ENCODE measurements at places on chromosomes 4 and X.
A peak's percentile ranks its signal among the peaks of the same experiment; 100 is the strongest.

GRCh38 chrX:145729635-145730034, 88.0 kb upstream of the SLITRK2 start:
- no peak for DNase-seq

GRCh38 chr4:52833941-52834525, 28.1 kb upstream of the RASL11B start:
- no peak for DNase-seq

DNA sequence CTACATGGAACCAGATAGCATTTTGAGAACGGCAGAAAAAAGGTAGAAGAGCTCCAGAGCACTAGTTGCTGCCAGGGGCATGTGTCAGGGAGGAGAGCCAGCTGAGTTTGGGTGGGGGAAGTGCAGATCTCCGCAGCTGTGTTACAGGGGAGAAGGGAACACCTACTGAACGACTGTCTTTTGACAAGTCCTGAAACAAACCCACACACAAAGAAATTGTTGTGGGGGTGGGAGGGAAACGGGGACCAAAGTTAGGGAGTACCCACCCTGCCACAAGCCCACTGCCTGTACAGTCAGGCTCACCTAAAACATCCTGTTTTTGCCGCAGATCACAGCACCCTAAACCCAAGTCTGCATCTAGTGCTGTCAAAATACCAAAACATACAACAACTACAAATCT, 55.5 kb downstream of the LEF1 start:
- DNase-seq = no peak

- DNase-seq = peak; percentile 13
Measured at GRCh38 chr4:26731351-26732035, 129.1 kb upstream of the STIM2 start.

- no peak for DNase-seq
Measured at GRCh38 chr4:147696866-147697265, 12.9 kb upstream of the PRMT9 start.

- no peak for DNase-seq
Measured at GRCh38 chrX:9130031-9130430, 96.1 kb upstream of the FAM9B start.

DNA sequence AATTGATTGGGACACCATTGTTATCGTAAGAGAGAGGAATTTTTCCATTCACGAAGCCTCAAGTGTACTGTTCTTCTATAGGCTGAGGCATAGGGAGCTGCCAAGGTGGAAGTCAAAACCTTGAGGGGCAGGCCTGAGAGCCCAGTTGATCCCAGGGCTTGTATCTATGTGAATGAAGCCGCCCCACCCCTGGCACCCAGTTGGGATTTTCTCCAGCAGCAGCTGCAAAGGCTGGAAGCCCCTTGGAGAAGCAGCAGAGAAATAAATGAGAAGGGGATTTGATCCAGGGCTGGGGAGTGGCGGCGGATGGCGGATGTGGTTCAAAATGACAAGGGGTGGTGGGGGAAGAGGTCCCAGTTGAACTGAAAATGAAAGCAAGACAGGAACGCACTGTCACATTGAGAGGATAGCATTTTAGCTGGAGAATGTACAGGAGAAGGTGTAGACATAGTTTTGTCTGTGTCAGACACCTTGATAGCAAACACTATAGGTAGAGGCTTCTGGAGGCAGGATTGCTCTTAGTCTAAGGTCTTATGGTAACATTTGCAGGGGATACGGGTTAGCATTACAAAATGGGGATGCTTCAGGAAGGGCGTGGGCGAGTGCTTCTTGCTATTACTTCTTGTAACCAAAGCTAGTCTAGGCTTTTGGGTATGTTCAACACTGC, 32.6 kb downstream of the DOCK11 start:
- DNase-seq = peak; percentile 15

- DNase-seq = no peak
Measured at GRCh38 chr4:95059663-95060062, 301.9 kb downstream of the BMPR1B start.

DNA sequence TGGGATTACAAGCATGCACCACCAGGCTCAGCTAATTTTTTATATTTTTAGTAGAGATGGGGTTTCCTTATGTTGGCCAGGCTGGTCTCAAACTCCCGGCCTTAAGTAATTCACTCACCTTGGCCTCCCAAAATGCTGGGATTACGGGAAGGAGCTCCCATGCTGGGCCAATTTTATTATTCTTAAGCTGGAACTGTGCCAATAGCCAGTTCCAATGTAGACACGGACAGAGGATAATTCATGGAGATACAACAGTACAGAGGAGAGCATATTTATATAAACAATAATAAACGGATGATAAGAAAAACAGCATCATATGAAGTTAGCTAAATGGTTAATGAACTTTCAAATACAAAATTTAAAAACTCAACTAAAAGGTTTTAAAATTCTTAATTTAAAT, 87.8 kb downstream of the PPA2 start:
- DNase-seq = no peak

GRCh38 chr4:2931512-2932301, 31.5 kb downstream of the NOP14 start:
- DNase-seq = peak; percentile 68

- no peak for DNase-seq
Measured at GRCh38 chr4:147616849-147617172, 386 bp upstream of the TMEM184C start.

- no peak for DNase-seq
Measured at GRCh38 chr4:99893839-99894160, 427 bp downstream of the LAMTOR3 start.

DNA sequence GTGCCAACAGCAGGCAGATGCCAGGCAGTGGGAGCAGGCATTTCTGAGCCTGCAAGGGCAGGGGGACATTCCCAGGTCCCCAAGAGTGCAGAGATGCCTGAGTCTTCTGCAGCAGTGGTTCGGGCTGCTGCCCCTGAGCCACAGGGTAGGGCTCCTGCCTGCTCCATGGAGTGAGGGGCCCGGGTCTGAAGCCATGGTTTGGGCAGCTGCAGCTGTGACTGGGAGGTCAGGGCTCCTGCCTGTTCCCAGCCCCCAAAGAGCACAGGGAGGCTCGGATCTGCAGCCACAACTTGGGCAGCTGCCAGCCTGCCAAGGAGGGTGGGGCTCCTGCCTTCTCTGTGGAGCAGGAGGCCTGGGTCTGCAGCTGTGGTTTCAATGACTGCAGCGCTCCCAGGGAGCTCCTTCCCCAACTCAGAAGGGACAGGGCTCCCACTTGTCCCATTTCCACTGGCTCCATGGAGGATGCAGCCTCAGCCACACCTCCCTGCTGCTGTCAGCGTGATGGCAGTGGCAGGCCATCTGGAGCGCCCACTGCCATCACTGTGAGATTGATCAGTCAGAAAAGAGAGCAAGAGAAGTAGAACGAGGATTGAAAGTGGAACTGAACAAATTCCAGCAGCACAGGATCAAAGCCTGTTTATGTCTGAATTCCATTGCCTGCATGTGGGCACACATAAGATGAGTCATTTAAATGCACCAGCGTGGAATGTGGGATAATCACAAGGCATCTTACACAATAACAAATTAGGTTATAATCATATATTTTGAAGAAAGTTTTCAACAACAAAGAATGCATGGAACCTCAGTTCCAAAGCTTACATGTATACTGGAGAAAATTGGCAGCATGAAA, 93.1 kb upstream of the CXorf51A start:
- DNase-seq = no peak

DNA sequence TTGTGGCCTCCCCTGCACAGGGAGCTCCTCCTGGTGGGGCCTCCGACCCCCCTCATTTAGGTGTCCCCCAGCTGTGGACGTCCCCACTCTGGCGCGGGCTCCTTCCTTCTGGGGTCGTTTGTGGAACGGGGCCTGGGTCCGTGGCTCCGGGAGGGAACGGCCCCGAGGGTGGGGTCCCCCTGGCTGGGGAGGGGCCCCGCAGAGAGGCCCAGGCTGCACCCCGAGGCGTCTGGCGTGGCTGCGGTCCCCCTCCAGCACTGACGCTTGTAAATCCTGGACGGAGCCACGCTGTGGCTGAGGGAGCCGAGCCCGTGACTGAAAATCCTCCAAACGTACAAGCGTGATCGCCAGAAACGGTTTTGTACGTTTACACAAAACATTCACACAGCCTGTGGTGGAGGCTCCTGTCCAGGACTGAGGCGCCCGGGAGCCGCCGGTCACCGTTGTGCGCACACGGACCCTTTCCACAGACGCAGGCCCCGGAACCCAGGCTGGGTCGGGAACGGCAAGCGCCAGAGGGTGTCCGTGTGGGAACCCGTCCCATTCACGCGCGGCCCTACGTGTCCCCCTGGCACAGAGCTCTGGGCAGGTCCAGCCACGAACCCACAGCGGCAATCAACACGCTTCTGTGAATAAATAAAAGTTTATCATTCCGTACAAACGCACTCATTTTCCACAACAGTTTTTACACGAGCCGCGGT, 15.2 kb upstream of the GTPBP6 start:
- no peak for DNase-seq

GRCh38 chr4:141079393-141079930, 53.8 kb downstream of the RNF150 start:
- DNase-seq = no peak

- DNase-seq = no peak
Measured at GRCh38 chr4:24244663-24245490, 339.5 kb downstream of the DHX15 start.

- no peak for DNase-seq
Measured at GRCh38 chr4:75036046-75036830, 103.3 kb downstream of the PARM1 start.

DNA sequence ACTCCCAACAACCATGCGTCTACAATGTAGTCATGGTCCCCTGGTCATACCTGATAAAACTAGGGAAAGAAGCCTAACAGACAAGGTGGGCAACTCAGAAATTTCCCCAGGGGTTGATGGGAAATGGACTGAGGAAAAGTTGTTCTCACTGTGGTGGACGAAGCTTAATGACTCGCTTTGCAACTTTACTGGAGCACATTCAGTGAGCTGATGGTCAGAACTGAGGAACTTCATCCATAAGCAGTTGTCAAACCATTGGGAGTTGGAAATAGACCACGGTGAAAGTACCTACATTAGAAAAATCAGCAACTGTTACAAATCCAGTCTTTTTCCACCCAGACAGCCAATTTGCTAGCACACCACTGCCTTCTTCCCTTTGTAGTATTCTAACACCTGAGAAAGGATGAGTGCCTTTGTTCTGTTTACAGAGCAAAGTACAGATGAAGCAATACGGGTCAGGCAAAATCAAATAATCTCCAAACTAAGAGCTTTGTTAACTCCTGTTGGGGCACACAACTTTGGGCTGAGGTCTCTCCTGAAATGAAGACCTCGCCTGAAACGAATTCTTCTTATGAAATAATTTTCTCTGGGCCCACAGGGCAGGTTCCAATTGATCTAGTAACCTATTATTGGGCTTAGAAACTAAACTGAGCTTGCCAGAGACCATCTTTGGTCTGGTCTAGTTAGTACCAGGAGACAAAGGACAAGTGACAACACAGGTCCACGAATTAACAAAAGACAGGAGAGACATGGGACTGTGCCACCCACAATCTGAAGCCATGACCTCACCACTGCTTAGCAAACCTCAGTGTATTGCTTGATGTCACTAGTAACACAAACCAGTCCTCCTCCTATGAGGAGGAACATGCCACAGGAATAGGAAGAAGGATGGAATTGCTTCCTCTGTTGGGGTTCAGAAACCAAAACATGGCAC, 58.9 kb upstream of the NFKB1 start:
- DNase-seq = no peak

GRCh38 chr4:1570291-1571164, 113.6 kb downstream of the FAM53A start:
- DNase-seq = no peak

DNA sequence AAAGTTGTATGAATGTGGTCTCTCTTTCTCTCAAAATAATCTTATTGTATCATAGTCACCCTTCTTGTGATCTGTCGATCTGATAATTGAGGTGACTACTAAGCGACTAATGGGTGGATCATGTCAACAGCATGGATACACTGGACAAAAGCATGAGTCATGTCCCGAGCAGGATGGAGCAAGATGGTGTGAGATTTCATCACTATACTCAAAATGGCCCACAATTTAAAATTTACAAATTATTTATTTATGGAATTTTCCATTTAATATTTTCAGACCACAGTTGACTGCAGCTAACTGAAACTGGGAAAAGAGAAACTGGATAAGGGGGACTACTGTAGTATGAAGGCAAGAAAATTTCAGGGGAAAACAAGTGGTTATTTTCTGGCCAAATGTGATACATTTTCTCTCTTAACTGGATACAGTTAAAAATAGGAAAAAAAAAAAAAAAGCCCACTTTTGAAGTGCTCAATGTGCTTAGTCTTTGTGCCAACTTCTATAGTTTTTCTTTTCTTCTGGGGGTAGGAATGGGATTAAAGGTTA, 25.3 kb downstream of the FAM241A start:
- no peak for DNase-seq

DNA sequence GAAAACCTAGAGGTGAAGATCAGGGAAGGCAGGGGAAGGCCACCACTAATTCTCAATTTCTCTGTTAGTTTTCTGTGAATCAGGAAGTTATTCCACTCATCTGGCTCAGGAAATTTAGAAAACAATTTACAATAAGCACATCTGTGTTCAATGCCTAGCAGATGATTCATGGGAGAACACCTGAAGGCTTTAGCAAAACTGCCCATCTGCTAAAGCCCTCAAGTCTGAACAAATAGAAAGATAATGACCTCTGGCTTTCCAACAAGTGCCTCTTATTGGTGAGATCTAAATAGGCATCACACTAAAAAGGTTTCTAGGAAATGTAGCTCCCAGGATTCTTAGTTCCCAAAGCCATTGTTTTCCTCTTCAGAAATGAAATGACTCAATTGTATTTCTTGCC, 122.1 kb upstream of the GNPDA2 start:
- DNase-seq = no peak

DNA sequence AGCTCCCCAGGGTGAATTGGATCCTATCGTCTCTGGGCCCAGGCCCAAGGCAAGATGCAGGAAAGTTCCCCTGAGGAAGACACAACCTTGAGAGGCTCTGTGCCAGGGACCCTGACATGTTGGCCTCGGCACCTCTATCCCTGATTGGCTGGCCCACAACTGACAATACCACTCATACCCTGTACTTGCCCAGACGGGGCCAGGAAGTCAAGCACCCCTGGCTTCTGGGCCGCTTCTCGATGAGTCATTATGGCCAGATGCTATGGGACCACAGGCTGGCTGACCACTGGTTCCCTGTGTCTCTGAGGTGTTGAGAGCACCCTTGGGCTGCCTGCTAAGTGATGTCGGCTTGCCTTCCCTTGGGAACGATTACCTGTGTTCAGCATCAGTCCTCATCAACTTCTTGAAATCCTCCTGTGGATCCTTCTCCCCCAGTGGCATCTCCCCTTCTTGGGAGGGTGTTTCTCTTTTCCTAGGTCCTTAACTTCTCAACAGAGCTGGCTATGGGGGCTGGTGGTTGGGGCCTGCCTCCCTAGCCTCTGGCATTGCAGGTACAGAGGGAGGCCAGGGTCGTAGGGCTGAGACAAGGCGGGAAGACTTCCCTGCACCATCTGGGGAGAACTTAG, 54.5 kb upstream of the MAMLD1 start:
- no peak for DNase-seq
